ENCODE measurements at places on chromosomes 12 and 14.

DNA sequence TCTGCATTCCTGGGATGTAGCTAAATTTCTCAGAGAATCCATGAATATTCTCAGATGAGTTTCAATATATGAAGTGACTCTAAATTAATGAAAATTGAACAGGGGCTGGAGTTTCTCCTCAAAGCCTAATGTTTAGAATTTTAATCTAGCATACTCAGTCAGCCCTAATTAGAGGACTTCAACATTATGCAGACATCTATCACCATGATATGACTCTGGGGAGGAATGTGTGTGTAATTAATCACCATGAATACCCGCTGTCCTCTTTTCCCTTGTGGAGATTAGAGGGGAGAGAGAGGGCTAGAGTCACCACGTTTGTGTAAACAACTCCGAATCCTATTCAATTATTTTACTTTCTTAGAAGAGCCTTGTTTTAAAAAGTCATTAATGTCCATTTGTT lies 698.6 kb upstream of the MDGA2 start:
- DNase-seq: no peak

DNA sequence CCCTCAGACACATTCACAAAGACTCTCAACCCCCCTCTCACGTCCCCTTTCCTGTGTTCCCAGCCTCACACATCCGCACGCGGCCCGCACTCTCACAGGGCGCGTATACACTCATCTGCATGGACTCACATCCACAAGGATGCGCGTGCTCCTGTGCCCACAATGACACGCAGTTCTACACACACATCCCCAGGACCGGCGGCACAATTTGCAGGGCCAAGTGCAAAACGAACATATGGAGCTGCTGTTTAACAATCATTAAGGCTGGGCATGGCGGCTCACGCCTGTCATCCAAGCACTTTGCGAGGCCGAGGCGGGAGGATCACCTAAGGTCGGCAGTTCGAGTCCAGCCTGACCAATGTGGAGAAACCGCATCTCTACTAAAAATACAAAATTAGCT lies 36.4 kb upstream of the EML1 start:
- no peak for DNase-seq

- no peak for DNase-seq
Observed at GRCh38 chr14:65334765-65335410, 77.6 kb upstream of the FUT8 start.

DNA sequence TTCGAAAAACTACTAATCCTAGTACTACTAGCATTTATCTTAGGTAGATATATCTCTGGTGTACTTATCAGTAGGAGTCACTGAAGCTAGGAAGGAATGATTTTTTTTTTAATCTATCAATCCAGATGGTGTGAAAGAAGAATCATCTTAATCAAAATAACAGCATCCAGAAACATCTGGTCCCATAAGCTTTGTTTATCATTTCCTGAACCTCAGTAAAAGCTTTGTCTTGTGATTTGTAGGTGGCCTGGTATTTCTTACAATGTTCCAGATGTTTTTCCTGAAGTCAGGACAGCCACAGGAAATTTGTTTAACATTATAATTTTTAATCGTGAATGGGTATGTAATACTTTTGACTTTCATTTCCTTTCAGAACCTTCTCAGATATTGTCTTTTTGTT lies 28.0 kb upstream of the LUM start:
- no peak for DNase-seq

DNA sequence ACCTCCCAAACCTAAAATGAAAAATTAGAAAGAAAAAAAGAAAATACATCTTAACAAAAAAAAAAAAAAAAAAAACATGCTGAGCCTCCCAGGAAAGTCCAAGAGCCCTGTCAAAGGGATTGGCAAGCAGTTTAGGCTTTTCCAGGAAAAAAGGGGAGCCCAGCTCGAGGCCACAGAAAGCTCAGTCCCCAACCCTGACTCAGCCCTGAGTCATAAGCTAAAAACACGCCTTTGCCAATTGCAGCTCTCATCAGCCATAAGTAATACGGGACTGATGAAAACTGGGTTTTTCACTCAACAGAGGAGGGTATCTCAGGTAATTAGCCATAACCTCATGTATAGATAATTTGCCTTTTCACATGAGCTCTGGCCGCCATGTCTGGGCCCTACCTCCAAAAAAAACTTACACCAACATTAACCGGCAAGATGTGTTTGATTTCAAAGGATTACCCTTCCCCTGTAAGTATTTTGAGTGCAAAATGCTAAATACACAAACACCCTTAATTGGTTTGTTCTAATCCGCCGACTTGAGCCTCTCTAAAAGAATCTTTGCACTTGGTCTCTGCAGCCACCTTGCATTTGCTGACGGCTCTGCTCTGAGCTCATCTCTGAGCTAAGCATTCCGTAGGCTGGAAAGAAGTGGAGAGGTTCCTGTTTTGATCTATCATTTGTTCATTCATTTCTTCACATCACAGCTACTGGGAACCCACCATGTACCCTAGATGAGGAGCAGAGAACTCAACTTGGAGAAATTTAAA lies 319.2 kb downstream of the BCL11B start:
- no peak for DNase-seq

- no peak for DNase-seq
Observed at GRCh38 chr12:6310771-6311610, 509 bp downstream of the PLEKHG6 start.

- DNase-seq: no peak
Observed at GRCh38 chr14:20692116-20692751, 3.7 kb downstream of the ANG start.

DNA sequence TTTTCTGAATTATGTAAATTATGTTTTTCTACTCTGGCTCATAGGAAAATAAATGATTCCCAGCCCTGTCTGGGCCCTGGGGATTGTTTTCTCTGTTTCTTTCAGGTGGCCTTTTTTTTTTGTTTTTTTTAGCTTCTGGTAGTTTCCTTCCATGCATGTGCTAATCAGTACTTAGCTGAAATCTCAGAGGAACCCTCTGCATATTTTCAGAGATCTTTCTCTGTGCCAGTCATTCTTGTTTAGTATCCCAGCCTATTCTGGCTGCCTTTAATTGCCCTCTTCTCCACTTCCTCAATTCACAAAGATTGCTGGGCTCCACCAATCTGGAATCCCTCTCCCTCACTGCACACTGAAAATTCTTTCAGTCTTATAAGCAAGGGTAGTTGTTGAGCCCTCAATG lies 46.9 kb downstream of the CNOT2 start:
- DNase-seq: no peak

DNA sequence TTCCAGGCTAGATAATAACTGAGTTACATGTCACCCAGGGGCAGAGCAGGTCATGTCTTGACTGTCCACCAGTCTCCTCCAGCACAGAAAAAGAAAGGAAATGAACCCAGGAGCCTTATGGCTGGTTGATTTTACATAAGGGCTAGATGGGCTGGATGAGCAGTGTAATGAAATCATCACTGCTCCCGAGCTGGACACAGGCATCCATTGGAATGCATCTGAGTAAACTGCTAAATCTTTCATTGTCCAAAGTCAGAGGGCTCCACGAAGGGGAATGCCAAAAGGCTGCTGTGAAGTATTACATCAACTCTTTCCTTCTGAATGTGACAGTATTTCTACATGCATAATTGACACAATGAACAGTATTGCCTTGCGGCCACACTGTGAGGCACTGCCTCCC lies 30.1 kb upstream of the TSPAN11 start:
- DNase-seq: no peak

- DNase-seq: no peak
Observed at GRCh38 chr14:91332986-91333649, 84.5 kb downstream of the CCDC88C start.

GRCh38 chr12:100868487-100868886 lies 73.9 kb downstream of the ANO4 start:
- DNase-seq: no peak
